ENCODE measurements at places on chromosomes 4 and X.

DNA sequence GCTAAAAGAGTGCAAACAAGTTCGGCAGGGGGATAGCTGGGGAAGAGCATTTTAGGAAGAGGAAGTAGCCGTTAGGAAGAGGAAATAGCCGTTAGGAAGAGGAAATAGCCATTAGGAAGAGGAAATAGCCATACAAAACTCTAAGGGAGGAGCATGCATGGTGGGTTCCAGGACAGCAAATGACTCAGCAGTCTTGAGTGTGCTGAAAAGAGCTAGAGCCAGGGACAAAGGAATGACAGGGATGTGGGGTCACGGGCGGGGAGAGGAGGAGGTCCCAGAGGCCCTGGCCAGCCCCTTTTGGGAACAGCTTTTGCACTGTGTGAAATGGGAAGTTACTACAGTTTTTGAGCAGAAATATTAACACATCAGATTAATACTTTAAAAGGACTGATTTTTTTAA lies 882.6 kb downstream of the TRIML1 start:
- DNase-seq, result no peak

DNA sequence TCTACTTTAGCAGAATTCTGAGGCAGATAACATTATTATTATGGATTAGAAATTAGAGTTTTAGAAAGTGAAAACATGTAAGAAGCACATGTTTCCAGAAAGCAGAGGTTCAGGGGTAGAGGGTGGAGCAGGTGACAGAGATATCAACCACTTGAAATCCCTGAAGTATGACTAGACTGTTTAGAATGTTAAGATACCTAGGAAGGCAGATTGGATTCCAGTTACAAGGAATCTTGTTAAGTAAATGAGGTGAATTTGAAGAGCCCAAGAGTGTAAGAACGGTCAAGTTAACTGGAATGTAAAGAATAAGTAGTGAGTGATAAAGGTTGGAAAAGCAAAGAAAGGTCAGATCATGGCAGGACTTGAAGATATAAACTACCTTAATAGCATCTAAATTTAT lies 37.6 kb downstream of the ARSJ start:
- no peak for DNase-seq

DNA sequence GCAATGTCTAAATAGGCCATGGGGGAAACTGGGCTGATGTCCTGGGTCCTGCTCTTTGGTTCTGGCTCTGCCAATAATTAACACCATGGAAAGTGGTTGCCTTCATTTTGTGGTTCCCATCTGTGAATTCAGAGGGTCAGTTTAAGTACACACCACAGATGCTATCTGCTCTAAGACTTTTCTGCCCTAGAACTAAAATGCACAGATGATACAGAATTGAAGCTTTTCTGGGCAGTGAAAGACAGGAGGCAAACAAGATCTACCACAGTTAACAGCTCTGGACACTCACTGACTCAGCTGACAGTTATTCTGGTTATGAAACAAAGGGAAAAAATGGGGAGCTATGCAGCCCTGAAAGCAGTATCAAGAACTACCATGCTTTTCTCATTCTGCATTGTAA lies 37.3 kb downstream of the APBB2 start:
- no peak for DNase-seq

DNA sequence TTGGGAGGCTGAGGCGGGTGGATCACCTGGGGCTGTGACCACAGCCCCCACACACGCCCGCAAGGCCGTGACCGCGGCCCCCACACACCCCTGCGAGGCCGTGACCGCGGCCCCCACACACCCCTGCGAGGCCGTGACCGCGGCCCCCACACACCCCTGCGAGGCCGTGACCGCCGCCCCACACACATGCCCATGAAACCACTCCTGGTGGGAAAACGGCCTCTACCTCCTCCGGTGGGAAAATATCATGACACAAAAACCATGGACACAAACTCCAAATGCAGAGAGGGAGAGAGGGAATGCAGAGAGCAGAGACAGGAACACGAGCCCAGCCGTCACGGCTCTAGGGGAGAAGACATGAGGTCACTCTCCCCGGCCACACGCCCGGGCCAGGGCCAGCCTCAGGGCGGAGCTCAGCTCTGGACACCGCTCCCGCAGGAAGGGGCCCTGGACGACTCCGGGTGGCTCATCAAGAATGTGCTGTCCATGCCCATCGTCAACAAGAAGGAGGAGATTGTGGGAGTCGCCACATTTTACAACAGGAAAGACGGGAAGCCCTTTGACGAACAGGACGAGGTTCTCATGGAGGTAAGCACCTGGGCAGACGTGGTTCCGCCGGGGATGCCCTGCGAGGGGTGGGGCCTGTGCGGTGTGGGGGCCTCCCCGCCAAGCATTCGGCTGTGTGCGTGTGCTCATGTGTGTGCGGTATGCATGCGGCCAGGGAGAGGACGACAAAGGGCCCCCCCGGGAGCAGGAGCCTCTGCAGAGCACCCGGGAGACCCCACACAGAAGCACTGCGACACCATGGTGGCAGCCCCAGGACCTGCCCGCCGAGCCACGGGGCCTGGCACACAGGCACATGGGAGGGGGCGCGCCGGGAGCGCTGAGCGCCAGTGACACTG lies 17.4 kb downstream of the ATP5ME start:
- DNase-seq, result no peak

DNA sequence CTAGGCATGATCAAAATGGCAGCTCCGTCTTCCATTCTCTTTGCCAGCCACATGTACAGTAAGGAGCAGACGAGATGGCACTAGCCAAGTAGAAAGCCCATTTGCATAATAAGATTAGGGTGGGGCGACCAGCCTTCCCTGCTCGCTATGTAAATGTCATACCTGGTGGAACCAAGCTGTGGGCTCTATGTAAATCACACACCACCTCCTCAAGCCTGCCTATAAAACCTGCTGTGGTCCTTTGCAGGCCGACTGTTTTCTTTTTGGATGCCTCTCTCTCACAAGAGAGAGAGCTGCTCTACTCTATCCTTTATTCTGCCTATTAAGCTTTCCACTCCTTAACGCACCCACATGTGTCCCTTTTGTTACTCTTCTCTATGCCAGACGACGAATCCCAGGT lies 1472.7 kb downstream of the ARAP2 start:
- no peak for DNase-seq

DNA sequence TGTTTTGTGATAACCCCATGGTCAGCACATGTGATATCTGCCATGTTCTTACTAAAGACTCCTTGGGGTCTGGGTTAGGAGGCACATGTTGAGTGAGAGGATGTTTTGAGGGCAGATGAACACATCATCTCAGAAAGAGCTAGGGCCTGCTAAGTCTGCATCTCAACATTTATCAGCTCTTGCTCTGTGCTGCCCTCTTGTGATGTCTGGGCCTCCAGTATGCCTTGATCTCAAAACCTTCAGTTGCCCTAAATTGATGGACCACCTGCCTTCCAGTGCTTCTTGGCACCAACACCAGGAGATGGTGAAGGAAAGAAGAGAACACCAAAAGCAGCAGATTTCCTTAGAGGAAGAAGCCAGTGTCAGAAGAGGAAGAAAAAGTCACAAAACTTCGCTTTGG lies 22.5 kb downstream of the MID1 start:
- no peak for DNase-seq

- DNase-seq, result no peak
Observed at GRCh38 chr4:127686658-127687057, 43.5 kb upstream of the SLC25A31 start.

- DNase-seq, result no peak
Observed at GRCh38 chr4:153269218-153269990, 65.2 kb downstream of the TRIM2 start.
